Activated CD4-positive, alpha-beta T cell treated with anti-CD3 and anti-CD28 coated beads, Interleukin-2, amount 50 U/mL, for 48 hours (primary cell): ENCODE measurements at places on chromosomes 5 and 9.
A peak's percentile ranks its signal among the peaks of the same experiment; 100 is the strongest.

- DNase-seq: no peak
Observed at GRCh38 chr5:145683431-145683830, 151.7 kb downstream of the PRELID2 start.

- no peak for DNase-seq
Observed at GRCh38 chr5:109759306-109759705, 69.6 kb downstream of the MAN2A1 start.

- no peak for DNase-seq
Observed at GRCh38 chr9:16347886-16348285, 522.6 kb downstream of the BNC2 start.

DNA sequence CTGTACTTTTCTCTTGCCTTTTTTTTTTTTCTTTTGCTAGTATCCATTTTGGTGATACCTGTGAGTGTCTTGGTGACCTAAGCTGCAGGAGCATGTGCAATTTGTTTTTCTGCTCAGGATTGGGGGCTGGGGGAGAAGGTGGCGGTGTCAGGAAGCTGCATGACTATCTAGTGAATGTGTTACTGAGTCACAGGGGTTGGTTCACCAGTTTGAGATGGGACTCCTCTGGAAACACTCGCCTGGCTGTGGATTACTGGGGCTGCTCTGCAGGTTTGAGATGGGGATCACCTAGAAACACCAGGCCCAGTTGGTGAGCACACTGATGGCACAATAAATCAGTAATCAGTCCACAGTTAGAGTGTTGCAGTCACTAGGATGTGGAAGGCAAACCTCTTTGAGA, 447.9 kb downstream of the SPATA31D1 start:
- DNase-seq: no peak

GRCh38 chr9:105414947-105415661, 32.7 kb upstream of the FSD1L start:
- DNase-seq: peak; percentile 57

DNA sequence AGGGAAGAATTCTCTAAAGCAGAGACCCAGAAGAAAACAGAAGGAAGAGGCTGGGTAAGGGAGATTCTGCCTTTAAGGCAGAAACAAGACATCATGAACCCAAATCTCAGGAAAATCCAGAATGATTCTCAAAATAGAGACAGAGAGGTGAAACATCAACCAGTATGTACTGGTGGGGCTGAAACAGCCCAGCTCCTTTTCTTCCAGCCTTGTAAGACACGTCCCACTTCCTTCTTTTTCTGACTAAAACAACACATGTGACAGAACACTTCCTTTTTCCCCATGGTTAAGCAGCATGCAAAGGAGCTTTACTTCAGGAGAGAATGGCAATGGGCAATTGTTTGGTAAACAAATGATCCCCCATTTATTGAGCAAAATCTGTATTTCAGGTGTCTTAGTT, 230.8 kb upstream of the NR4A3 start:
- DNase-seq: no peak
